ENCODE measurements at places on chromosomes 12 and 14.

GRCh38 chr12:41234692-41235091, 46.6 kb downstream of the PDZRN4 start:
- DNase-seq: peak; percentile 32

DNA sequence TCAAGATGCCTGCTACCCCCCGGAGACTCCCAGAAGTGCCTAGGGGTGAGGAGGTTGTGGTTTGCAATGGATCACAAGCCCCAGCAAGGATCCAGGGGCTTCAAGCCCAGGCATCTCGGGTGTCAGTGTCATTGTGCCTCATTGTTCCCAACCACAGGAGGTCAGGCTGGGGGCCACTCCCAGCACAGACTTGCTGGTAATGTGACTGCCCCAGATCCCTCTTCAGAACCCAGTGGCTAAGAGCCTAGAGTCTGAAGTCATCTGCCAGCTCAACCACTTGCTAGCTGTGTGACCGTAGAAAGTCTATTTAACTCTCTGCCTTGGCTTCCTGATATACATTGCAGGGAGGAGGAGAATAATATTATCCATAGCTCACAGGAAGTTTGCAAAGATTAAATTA, 7.7 kb upstream of the ASB2 start:
- DNase-seq: no peak

DNA sequence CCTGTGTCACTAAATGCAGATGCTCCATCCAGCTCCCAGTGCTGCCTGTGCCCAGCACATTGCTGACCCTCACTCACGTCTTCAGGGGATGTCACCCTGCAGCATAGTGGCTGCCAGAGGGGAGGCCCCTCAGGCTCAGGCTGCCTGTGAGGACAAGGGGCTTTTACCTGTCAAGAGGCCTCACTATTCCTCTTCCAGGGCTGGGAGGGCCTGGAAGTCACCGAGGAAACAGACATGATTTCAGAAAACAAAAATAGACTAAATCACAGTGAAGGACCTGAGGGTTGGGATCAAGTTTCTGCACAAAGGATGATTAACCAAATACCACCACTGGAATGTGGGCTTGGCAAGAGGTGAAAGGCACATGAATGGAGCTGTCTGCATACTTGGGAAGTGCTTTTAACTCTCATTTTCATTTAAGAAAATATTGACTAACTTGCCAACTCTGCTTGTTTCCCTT, 1202.3 kb downstream of the BCL11B start:
- peak; percentile 12 for DNase-seq

DNA sequence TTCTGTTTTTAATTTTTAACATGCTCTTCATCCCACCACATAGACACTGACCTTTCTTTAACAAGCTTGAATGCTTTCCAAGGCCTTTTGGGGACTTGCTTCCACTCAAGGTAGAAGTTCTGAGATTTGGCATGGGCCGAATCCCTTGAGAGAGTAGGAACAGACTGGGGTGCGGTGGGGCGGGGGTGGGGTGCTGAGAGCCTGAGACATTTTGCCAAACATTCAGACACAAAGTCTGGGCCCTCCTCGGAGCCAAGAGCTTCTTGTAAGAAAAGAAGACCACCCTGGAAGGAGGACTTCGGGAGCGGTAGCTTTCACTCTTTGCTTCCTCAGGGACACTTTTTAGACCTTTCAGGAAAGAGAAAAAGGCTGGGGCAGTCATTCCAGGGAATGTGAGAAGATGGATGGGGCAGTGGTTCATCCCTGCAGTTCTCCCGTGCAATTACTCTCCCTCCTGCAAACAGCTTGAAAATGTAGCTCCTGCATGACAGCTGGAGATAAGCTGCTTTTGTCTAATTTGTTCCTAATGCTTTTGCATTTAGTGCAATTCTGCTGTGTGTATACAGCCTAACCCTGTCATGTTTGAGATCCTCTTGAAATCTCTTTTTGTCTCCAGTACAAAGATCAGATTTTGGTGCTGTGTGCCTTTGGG, 16.3 kb upstream of the MYO1H start:
- no peak for DNase-seq

Data from right renal cortex interstitium (tissue), 3 donors.